Stimulated activated CD8-positive, alpha-beta memory T cell treated with anti-CD3 and anti-CD28 coated beads, Interleukin-7, amount 100 ng/mL, for 1 hour (primary cell): ENCODE measurements at places on chromosomes 2 and 18.

DNA sequence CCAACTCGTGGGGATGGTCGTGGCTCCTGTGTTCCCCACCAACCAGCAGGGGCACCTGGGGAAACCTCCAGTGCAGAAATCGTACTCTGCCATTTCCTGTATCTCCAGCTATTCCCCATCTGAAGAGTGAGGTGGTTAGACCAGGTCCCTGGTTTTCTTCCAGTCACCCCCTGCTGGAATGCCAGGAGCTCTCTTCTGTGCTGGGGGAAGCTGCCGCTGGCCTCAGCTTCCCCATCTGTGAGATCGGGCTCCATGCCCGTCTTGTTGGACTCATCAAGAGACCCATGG is 119.7 kb downstream of the INHBB start:
- no peak for DNase-seq

- no peak for DNase-seq
These were observed 300.1 kb upstream of the RND3 start for GRCh38 chr2:150787353-150788093.

DNA sequence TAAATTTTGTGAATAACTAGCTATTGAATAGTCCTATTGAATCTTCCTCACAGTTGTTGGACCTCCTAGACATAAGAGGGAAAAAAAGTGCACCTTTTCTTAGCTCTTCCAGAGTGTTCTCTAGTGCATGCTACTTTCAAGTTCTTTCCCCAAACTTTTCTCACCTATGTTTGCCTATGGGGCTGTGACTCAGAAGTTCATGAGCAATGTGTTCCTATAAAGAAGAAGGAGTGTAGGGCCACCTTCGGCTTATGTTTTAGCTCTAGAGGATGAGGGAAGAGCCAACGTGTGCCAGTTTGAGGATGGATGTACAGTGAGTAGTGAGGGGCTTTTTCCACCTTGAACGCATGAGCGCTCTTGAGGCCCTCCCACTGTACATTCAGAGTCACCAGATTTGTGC is 27.0 kb upstream of the HNMT start:
- DNase-seq: no peak

GRCh38 chr2:221614274-221614673 is 42.2 kb upstream of the EPHA4 start:
- DNase-seq: no peak

DNA sequence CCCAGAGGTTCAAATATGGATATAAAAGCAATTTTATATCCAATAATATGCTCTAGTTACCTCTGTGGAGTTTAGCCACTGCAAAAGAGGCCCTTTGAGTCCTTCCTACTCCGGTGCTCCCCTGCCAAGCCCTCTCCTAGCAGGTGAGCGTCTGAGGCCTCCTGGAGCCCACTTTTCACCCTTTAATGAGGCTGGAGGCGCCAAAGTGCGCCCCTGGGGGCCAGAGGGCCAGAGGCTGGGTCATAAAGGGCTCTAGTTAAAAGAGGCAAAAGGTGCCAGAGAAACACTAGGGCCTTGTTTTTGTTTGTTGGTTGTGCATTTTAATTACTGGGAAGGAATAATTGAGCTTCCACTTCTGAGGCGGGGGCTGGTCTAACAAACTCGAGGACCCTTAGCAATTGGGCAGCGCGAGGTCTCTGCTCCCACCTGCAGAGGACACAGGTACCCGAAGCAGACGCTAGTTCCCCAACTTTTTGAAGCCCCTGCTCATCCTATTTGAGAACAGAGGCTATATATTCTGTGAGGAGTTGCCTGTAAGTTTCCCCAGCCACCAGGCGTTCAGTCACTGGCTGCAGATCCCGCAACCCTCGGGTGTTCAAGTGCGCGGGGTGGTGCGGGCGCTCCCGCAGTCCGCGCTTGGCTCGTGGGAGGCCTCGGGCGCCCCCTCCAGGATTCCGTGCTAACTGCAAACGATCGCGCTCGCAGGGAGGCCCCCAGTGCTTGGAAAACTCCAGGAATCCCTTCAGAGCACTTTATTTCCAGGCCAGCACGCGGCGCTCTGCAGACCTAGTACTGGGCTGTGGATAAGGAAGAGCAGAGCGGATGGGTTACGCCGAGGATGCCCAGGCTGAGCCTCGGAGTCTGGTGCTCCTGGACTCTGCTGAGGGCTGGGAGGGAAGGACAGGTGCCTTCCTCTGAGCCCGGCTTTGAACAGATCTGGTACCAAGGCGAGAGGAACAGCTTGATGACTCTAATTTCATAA is 14.1 kb downstream of the MSGN1 start:
- no peak for DNase-seq

DNA sequence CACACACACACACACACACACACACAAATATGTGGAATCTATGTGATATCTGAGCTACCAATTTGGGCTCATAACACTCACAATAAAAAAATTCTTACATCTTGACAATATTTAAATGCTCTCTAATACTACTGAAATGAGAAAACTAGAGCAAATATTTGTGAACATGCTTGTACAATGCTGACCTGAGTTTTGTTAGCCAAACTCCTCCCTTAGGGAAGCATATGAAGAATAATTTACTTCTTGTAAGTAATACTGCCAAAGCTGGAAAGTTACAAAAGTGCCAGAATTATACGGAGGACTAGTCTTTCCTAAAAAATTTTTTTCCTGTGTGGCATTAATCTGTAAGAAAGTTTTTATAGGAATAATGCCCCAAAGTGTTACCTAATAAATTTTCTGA is 18.5 kb downstream of the MBD2 start:
- no peak for DNase-seq

- no peak for DNase-seq
These were observed 272.8 kb downstream of the KCNS3 start for GRCh38 chr2:18151237-18151636.

DNA sequence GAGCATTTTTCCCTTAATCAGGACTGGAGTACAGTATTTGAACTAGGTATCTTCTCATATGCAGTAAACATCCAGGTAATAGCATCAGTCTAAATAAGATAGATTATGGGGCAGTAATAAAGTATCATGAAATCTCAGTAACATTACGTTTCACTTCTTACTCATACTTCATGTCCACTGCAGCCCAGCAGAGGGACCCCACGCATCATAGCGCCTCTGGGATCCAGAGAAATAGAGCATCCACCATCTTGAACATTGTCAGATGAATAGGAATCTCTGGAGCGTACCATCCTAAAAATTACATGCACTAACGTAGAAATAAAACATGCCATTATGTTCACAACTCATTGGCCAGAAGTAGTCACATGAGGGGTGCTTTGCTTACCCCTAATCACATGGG is 499.0 kb downstream of the CPS1 start:
- no peak for DNase-seq

GRCh38 chr2:236965021-236965840 is 120.5 kb upstream of the COPS8 start:
- DNase-seq: no peak

DNA sequence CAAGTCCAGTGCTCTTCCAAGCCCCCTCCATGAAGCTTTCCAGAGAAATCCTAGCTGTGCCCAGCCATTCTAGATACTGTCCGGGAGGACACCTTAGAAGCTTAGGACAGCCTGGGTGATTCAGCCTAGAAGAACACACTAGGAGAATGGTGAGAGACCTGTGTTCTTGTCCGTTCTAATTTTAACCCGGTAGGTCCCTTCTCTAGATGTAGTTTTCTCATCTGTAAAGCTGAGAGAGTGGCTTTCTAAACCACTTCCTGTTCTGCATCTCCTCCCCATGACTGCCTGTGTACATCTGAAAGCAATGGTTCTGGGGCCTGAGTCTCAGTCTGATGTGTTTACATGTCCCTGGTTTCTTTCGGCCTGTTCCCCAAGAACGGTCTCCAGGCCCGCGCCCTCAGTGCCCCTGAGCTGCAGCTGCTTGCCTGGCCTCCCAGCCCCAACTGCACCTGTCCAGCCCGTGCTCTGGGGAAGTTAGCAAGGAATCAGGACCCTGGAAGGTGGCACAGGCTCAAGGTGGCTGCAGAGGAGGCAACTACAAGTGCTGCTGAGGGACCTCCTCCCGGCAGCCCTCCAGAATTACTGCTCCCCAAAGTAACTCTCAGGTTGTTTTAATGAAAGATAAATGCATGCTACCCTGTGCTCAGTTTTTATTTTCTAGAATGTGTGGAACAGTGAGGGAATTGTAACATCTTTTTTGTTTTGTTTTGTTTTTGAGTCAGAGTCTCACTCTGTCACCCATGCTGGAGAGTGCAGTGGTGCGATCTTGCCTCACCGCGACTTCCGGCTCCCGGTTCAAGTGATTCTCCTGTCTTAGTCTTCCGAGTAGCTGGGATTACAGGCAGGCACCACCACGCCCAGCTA is 105.9 kb downstream of the LBH start:
- no peak for DNase-seq

- no peak for DNase-seq
These were observed 500.2 kb downstream of the EIPR1 start for GRCh38 chr2:2877427-2877826.

GRCh38 chr2:48316753-48317750 is 212.9 kb upstream of the STON1 start:
- no peak for DNase-seq

- no peak for DNase-seq
These were observed 12.7 kb downstream of the CCNYL1 start for GRCh38 chr2:207724113-207724512.

- DNase-seq: no peak
These were observed 64.1 kb upstream of the ADAM23 start for GRCh38 chr2:206379266-206379665.

DNA sequence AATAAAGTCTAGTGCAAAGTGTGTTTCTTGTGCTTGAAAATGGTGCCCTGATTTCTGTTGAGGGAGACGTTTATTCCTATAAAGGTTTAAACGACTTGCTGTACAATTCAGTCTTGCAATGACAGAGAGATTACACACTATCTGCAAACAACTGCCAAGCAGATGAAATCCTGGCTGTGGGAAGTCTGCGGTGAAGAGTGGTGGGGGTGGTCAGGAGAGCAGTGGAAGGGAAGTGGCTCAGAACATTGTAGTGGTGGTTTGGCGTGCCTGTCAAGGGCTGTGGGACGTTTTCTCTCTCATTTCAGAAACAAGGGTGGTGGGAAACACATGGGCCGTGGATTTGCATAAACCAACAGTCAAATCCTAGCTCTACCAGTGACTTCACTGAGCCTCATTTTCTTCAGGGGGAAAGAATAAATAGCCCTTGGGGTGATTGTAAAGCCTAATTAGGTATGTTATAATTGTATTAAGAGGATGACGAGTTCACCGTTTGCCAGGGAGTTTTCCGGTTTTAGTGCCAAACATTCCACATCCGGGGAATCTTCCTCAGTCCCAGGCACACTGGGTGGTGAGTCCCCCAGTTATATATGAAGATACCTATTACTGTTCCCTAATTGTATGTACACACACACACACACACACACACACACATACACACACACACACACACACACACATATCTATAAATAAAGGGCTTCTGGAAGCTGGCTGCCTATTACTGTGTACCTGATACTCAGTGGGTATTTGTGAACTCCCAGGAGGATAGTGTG is 115.0 kb downstream of the SPTBN1 start:
- no peak for DNase-seq

GRCh38 chr2:222024932-222025880 is 273.6 kb downstream of the PAX3 start:
- no peak for DNase-seq

DNA sequence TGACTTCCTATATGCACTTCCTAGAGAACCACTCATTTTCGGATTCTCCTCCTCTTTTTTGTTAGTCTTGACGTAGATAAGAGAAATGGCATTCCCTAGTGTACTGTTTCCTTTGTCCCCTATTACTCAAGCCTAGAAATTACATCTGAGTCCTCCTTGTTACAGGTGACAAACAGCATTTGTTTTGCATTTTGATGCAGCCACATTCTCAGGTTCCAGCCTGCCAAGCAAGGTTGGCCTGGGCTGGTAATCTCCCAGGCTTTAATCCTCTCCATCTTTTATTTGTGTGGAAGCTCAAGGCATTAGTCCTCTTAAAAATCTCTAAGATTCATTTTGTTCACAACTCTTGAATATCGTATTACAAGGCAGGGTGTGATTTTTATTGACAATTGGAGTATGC is 318.0 kb upstream of the NRP2 start:
- no peak for DNase-seq

- DNase-seq: no peak
These were observed 21.1 kb downstream of the TMEM182 start for GRCh38 chr2:102782933-102783332.

DNA sequence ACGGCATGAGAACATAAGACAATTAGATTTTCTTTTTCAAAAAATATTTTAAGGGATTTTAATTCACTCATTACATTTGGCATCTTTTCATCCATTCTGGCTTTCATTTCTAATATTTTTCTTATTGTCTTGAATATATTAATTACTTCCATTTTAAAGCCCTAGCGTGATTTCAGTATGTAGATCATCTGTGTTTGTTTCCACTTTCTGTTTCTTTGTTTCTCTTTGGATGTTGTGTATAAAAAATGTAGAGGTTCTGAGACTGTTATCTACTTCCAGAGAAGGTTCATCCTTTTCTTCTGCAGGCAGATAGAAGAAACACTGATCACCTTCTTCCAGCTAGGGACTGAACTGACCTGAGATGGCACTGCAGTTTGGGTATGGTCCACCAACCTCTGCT is 664.4 kb upstream of the SLC39A10 start:
- DNase-seq: no peak

DNA sequence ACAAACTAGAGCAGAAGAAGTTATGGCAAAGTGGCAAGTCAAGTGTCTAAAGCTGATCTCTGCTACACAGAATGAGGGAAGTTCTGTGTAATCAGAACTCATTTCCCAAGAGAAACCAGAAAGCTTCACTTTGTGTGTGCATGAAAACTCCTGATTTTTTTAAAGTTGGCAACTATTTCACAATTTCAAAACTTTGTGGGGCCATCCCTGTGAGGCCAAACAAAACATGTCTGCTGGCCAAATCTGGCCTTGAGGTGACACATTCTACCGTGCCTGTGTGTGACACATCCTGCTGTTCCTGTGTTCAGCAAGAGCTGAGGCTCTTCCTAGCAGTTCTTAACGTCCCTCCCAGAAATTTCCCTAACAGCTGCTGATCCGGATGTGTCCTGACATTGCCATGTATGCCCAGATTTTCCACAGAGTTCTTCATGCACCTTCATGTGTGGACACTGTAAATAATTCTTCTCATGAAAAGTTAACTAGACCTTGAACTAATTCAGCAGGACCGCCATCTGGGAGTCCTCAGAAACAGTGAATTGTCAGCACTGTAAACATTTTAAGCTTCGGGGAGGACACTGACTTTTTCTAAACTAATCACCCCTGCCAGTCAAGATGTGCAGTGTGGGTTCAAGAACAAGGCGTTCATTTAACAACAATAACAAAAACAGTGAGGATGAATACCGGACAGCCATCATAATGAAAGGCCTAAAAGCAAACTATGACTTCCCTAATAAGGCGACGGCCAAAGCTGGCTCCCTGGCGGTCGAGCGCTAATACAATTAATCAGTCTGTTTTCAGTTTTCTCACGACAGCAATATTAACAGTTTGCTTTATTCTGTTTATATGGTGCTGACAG is 99.0 kb downstream of the PLEKHM3 start:
- no peak for DNase-seq

GRCh38 chr2:201931951-201932350 is 101.7 kb upstream of the FZD7 start:
- no peak for DNase-seq

DNA sequence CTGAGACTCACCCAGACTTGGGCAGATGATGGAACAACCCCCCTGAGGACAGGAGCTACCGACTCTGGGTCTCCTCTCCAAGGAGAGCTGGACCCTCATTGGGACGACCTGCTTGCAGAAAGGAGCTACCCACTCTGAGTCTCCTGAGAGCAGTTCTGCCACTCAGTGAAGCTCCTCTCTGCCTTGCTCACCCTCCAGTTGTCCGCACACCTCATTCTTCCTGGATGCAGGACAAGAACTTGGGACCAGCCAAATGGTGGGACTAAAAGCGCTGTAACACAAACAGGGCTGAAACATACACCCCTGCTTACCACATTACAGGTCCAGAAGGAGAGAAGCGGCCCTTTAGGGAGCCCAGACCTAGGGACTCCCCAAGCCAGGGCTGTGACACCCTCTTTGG is 124.9 kb upstream of the CCDC150 start:
- no peak for DNase-seq
